ENCODE measurements at places on chromosomes 5 and 9.

DNA sequence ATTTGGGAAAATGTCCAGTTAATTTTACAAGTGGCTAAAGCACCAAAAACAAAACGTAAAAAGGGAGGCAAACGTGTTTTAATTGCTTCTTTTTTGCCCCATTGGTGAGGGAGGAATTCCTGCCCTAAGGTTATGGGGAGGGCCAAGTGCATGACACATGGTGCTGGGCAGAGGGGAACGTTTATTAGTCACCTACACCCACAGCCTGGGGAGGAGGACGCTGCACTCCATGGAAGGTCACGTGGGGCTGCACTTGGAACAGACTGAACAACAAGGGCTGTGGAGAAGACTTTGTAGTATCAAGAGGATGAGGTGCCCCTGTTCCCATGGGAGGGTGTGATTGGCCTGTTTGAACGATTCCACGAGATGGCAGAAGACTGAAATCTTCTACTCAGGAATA lies 13.7 kb upstream of the ADAMTS16 start:
- DNase-seq = no peak

DNA sequence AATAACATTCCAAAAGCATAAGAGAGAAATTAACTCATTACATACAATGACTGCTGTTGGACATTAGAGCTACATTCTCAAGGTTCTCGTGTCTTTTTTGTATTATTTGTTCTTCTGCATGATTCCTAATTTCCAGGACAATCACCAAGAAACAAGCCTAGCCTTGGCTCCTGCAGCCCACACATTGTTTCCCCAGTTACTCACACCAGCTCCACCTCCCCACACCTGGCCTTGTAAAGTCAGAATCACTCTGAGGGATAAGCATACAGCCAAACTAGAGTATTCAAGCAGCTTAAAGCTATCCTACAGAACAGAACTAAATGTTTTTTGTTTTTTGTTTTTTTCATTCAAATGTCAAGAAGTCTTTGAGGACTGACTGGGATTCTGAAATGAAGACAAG lies 189.2 kb downstream of the HINT1 start:
- no peak for DNase-seq

- no peak for DNase-seq
Observed at GRCh38 chr5:173496129-173496882, 120.1 kb downstream of the BOD1 start.

GRCh38 chr9:4970970-4971641 lies 14.0 kb upstream of the JAK2 start:
- DNase-seq = peak; percentile 60

- no peak for DNase-seq
Observed at GRCh38 chr9:91761362-91761761, 188.7 kb downstream of the ROR2 start.

DNA sequence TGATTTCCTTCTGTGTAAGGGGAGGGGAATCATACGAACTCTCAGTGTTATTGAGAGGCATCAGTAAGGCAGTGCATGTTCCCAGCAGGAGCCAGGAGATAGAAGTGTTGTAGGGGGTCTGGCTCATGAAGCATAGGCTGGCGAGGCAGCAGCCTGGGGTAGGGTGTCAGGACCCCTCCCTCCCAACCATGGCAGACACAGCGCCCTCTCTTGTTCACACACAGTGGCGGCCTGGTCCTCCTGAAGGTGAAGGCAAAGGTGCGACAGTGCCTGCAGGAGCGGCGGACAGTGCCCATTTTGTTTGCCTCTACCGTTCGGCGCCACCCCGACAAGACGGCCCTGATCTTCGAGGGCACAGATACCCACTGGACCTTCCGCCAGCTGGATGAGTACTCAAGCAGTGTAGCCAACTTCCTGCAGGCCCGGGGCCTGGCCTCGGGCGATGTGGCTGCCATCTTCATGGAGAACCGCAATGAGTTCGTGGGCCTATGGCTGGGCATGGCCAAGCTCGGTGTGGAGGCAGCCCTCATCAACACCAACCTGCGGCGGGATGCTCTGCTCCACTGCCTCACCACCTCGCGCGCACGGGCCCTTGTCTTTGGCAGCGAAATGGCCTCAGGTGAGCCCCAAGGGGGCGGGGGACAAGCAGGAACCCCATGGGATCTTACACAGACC lies 4.7 kb downstream of the SLC27A4 start:
- DNase-seq = no peak

DNA sequence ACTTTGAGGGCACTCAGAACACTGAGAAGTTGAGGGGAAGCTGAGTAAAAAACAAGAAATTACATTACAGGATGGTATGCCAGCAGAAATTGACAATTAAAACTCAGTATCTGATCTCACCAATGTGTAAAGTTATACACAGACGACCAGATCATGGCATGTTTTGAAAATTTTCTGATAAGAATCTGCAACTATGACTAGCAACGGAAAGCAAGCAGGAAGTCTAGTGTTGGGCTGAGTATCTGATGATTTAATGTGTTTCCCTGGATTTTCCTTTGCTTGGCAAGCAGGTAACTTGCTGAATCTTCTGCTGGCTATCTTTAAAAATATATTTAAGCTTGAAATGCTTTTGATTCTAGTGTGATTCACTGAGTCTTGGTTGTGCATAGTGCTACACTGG lies 5.2 kb upstream of the GCNT4 start:
- no peak for DNase-seq

DNA sequence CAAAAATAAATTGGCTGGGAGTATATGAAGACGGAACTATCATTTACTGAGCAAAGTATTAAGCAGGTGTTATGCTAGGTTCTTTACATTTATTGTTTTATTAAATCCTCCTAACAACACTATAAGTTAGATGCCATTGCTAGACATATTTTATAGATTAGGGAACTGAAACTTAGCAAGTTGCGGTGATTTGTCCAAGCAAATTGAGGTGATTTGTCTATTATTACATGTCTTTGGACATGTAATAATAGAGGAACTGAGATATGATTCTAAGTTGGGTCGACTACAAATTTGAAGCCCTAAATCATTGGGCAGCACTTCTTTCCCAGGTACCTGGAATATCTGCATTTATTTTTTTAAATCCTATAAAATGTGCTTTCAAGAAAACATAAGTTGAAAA lies 429.9 kb downstream of the GABRG2 start:
- DNase-seq = no peak

- no peak for DNase-seq
Observed at GRCh38 chr9:111350556-111350955, 20.5 kb upstream of the OR2K2 start.

- no peak for DNase-seq
Observed at GRCh38 chr5:155088811-155089210, 75.3 kb downstream of the KIF4B start.

- no peak for DNase-seq
Observed at GRCh38 chr9:106500171-106500570, 362.8 kb upstream of the ZNF462 start.

- no peak for DNase-seq
Observed at GRCh38 chr5:169550227-169550626, 33.3 kb upstream of the SPDL1 start.

DNA sequence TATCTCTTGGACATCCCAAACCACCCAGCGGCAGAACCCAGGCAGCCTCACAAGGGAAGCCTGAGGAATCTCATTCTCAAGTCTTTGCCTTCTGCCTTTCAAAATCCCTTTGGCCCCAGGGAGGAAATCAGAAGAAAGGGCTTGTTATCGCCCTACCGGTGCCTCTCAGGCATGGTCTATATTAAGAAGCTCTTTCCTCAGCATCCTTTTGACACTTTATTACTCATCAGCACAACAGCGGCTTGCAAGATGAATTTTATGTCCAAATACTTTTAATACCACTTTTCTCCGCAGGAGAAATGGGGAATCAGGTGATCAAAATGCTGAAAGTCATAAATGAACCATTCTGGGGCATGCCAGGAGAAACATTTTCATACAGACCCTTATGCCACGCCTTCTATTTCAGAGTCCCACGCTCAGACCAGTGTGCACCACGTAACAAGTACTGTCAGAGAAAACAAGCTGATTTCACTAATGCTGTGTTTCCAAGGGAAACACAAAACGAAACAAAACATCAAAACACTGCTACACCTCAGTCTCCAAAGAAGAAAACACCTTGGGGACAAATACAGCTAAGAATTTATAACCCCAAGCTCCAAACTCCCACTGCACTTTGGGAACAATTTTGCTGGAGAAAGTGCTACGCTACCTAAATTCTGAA lies 30.0 kb downstream of the RAPGEF1 start:
- DNase-seq = no peak

GRCh38 chr5:76947082-76947503 lies 5.8 kb upstream of the CRHBP start:
- DNase-seq = no peak
